Cardiac muscle cell (in vitro differentiated cells and primary cell): ENCODE measurements at places on chromosomes 1 and 21. TPM values are rescaled to one million over a fixed set of nuclear protein-coding genes. Genes with fewer than 3 reads are reported as not detected.

GRCh38 chr1:235035928-235036327 is 92.7 kb downstream of the TOMM20 start:
- no peak for DNase-seq

DNA sequence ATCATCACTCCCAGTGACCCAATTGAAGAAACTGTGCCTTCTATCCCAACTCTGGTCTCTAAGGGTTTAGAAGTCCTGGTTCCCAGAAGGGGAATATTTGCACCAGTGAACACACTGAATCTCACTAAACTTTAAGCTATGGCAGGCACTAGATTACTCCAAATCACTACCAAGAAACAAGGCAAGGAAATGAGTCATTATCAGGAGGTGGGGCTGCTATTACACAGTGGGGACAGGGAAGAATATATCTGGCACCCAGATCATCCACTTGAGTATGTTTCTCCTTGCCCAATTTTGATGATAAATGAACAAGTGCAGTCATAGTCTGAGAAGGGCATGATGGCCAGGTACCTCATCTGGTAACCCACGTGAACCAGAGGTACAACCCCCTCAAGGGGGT is 7.0 kb downstream of the MRPL9 start:
- DNase-seq = peak; percentile 14

GRCh38 chr1:46806196-46807020 is 7.6 kb downstream of the CYP4B1 start:
- no peak for DNase-seq

GRCh38 chr1:240190881-240191401 is 99.3 kb downstream of the FMN2 start:
- peak; percentile 79 for DNase-seq

- DNase-seq = no peak
These were observed 17.4 kb downstream of the PEA15 start for GRCh38 chr1:160222546-160222945.

- no peak for DNase-seq
These were observed 52.7 kb downstream of the NPHP4 start for GRCh38 chr1:5939271-5940170.

- DNase-seq = no peak
These were observed 33.7 kb downstream of the IER5 start for GRCh38 chr1:181122222-181122621.

- DNase-seq = no peak
These were observed 36.7 kb upstream of the MAGI3 start for GRCh38 chr1:113353580-113353979.

DNA sequence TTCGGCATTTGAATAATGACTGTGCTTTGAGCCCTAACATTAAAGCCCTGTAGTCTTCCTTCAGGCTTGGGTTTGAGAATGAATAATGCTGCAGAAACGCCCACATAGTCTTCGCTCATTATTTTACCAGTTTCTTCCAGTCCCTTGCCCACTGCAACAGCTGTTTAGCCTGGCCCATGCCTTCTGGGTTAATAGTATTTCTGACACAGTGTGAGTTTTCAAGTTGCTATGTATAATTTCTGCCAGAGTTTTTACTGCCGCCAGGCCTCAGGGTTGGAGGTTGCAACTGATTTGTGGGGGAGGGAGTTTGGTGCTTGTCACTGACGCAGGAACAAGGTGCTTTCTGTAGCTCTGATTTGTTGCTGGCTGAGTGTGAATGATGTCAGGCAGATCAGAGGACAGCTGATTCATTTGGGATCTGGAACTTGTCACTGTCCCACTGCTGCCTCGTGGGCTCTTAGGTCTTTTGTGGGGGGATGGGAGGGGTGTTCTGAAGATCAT is 109.8 kb downstream of the MAST2 start:
- DNase-seq = peak; percentile 95

OR6P1 gene
- not detected in 2 replicates for polyA plus RNA-seq

LCA5L gene
- polyA plus RNA-seq = 3.4 and 5.0 TPM in 2 replicates

CIART gene
- 19.0 and 20.6 TPM in 2 replicates for polyA plus RNA-seq

COL16A1 gene
- 67.7 and 119 TPM in 2 replicates for polyA plus RNA-seq
